ENCODE measurements at places on chromosomes 2 and 18. TPM values are rescaled to one million over a fixed set of nuclear protein-coding genes. Genes with fewer than 3 reads are reported as not detected.

DNA sequence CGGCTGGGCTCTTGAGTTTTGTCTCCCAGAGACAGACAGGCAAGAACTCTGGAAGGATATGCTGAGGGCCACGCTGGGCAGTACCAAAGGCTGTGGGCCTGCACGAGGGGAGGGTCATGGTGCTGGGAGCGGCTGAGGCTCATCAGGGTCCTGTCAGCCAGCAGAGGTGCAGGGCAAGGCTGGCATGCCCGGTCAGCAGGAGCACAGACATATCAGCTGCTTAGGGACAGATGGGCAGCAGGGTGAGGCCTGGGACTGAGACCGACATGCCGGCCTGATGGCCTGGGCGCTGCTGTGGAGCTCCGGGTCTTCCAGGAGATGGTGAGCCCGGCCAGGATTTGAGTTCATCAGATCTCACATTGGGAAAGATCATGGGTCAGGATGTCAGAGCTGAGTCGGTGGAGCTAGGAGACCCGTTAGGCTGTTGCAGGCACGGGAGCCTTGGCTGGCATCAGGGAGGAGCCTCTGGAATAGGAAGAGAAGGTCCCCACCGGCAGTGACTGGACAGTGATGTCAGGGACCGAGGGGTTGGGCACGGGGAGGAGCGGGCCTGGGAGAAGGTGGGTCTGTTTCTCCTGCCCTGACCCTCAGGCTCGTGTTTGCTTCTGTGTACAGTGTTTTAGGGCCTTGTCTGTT is 18.8 kb downstream of the CNDP2 start:
- no peak overlapping the region for H3K27ac ChIP-seq
- H3K36me3 ChIP-seq, result peaks cover 63% of the 10 kb centered on the region
- H3K27me3 ChIP-seq, result no peaks in the 10 kb centered on the region
- no peak overlapping the region for H3K4me3 ChIP-seq

Gene SH3RF3
- 0.47 TPM for total RNA-seq

Gene PROKR1
- not detected for total RNA-seq

DNA sequence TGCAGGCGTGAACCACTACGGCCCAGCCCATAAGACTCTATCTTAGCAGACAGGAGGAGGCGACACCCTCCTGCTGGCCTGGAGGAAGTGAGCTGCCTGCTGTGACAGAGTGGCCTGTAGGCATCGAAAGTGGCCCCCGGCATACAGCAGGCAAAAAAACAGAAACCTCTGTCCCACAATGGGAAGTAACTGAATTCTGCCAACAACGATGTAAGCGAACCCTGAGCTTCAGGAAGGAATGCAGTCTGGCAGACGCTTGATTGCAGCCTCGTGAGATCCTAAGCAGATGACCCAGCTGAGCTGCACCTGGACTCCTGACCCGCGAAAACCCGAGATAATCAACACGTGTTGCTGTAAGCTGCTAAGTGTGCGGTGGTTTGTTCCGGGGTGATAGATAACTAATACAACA is 13.6 kb downstream of the MRO start:
- peaks cover 3% of the 10 kb centered on the region for H3K27me3 ChIP-seq
- H3K27ac ChIP-seq, result no peak overlapping the region
- H3K4me1 ChIP-seq, result no peaks in the 10 kb centered on the region
- no peak for DNase-seq
- H3K4me3 ChIP-seq, result no peak overlapping the region
- H3K36me3 ChIP-seq, result no peaks in the 10 kb centered on the region

Gene MC5R
- not detected for total RNA-seq

- no peak overlapping the region for H3K4me3 ChIP-seq
- no peaks in the 10 kb centered on the region for H3K4me1 ChIP-seq
- DNase-seq, result no peak
Measured at GRCh38 chr18:8584798-8585197, 24.4 kb upstream of the RAB12 start.

DNA sequence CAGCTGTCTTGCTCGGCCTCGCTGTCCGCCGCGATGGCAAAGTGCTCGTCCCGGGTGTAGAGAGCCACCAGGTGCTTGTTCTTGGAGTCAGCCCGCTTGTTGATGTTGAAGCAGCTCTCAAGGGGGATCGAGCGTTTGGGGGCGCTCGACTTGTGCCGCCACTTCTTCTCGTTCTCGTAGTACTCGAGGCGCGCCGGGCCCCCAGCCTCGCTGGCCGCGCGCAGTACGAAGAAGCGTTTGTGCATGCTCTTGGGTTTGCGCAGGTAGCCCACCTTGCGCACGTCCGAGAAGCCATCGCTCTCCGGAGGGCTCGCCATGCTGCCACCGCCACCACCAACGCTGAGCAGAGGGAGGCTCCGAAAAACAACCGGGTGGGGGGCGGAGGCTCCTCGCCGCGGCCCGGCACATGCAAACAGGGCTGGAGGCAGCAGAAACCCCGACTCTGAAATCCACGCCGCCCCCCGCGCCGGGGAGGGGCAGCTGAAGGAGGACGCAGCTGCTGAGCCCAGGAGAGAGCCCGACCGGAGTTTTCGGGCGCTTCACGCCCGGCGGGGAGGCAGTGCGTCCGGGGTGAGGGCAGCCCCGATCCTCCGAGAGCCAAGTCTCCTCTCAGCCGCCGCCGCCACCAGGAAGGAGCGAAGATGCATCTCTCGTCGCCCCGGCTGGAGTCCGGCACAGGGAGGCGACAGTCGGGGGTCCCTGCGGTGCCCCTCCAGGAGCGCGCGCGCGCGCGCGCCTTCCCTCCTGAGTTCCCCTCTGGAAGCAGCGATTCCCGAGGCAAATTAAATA is 1.0 kb downstream of the IRS1 start:
- H3K27me3 ChIP-seq, result peaks cover 5% of the 10 kb centered on the region
- H3K36me3 ChIP-seq, result peaks cover 4% of the 10 kb centered on the region
- peaks cover 38% of the 10 kb centered on the region for H3K4me1 ChIP-seq
- H3K27ac ChIP-seq, result peak overlapping the region; percentile 72
- peak overlapping the region; percentile 81 for H3K4me3 ChIP-seq

DNA sequence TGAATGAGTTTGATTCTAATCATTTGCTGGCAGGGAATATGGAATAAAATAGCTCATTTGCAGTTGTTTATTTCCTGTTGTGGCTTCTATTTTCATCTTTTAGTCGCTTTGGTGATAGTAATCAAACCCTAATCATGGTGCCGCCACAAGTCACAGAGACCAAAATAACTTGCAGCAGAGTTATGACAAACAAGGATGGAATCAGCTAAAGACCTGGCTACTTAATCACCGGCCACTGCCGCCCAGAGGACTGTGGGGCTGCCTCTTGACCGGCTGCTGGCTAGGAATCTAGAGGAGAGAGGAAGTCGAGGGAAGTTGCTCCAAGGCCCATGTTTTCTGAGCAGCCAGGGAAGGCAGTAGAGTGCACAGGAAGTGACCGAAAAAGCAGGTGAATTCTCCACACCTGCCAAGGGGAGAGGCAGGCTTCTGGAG is 5.1 kb upstream of the SMAD7 start:
- H3K4me1 ChIP-seq, result peaks cover 22% of the 10 kb centered on the region
- DNase-seq, result no peak
- no peak overlapping the region for H3K4me3 ChIP-seq
- peaks cover 1% of the 10 kb centered on the region for H3K36me3 ChIP-seq
- H3K27ac ChIP-seq, result peak overlapping the region; percentile 12

Gene RNF144A
- total RNA-seq, result 22.1 TPM

GRCh38 chr2:64283641-64284361 is 139.6 kb upstream of the PELI1 start:
- no peaks in the 10 kb centered on the region for H3K4me1 ChIP-seq
- peaks cover 2% of the 10 kb centered on the region for H3K27me3 ChIP-seq
- no peak overlapping the region for H3K4me3 ChIP-seq
- H3K27ac ChIP-seq, result no peak overlapping the region

Gene NFE2L2
- total RNA-seq, result 63.5 TPM

- DNase-seq, result no peak
- H3K4me3 ChIP-seq, result peak overlapping the region; percentile 0
- H3K27ac ChIP-seq, result peak overlapping the region; percentile 82
- H3K4me1 ChIP-seq, result peaks cover 30% of the 10 kb centered on the region
- peaks cover 51% of the 10 kb centered on the region for H3K36me3 ChIP-seq
- no peaks in the 10 kb centered on the region for H3K27me3 ChIP-seq
Measured at GRCh38 chr2:69931832-69932595, 17.1 kb downstream of the MXD1 start.

All from activated CD4-positive, alpha-beta T cell treated with anti-CD3 and anti-CD28 coated beads, Interleukin-2, amount 10 ng/mL, durations not matched to agents 24 days and 14 days (primary cell).